ENCODE measurements at places on chromosomes 6 and 20.

DNA sequence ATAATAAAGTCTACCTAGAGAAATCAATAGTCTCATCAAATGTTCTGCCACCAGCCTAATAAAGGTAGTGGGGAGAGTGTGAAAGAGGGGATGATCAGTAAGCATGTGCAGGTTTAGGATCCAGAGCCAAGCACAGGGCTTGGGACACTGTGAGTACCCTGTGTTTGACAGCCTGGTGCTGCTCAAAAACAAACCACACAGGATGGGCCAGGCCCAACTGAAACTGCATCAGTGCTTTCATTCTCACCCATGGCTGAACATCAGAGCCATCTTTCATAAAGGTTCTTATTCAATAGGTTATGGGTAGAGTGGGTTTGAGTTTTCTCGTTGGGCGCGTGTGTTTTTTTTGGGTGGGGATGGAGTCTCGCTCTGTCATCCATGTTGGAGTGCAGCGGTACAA lies 87.3 kb upstream of the NHSL1 start:
- no peak for DNase-seq

GRCh38 chr20:39960522-39961428 lies 728.3 kb downstream of the MAFB start:
- no peak for DNase-seq

DNA sequence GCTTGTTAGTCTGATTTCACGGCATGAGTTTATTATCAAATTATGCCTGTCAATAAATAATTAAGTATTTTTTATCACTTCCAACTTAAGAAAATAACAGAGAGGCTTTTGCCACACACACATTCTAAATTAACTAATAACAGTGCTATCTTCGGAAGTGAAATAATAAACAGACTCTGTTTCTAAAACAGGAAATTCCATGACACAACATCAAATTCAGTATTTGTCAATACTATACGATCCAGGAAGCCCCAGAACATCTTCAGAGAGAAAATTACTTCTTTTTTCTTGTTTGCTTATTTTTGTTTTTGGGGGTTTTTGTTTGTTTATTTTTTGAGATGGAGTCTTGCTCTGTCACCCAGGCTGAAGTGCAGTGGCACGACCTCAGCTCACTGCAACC lies 150.7 kb upstream of the PRDM1 start:
- no peak for DNase-seq

DNA sequence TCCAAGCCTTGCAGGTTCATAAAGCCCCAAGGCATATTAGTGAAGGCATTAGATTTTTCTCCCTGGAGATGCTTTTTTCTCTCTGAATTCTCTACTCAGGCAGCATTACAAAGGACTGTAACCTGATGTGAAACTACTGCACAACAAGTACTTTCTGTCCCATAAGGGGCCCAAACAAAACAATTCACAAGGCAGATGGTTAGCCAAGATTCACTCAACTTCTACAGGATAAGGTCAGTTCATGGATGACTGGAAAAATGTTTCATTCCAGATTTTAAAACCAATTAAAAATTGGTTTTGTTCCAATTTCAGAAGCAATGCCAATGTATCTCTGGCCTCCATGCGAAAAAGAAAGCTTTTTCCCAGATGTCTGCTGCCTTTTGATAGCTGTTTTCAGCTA lies 181.8 kb downstream of the KHDC1L start:
- no peak for DNase-seq

DNA sequence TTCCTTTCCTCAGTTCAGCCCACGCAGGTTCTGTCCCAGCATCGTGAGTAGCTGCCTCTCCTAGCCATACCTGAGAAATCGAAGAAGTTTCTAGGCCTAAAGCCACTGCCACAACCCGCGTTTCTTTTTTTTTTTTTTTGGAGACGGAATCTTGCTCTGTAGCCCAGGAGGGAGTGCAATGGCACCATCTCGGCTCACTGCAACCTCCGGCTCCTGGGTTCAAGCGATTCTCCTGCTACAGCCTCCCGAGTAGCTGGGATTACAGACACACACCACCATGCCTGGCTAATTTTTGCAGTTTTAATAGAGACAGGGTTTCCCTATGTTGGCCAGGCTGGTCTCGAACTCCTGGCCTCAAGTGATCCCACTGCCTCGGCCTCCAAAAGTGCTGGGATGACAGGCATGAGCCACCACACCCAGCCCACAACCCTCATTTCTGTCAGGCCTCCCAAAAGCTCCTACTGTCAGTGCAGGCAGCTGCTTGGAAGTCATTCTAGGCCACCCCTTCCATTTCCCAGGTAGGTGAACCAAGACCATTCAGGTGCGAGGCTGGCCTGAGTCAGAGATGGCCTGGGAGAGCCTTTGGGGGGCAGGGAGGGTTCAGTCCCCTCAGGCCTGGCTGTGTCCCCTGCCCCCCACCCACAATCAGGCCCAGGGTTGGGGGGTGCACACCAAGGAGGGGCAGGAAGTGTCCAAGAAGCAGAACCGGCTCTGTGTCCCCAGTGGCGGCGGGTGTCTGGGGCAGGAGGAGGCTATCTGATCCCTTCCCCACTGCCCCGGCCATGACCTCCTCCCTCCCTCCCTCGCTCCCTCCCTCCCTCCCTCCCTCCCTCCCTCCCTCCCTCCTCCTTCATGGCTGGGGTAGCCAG lies 47.2 kb downstream of the NOL4L start:
- no peak for DNase-seq

GRCh38 chr6:70479236-70479635 lies 65.9 kb downstream of the FAM135A start:
- DNase-seq = no peak

DNA sequence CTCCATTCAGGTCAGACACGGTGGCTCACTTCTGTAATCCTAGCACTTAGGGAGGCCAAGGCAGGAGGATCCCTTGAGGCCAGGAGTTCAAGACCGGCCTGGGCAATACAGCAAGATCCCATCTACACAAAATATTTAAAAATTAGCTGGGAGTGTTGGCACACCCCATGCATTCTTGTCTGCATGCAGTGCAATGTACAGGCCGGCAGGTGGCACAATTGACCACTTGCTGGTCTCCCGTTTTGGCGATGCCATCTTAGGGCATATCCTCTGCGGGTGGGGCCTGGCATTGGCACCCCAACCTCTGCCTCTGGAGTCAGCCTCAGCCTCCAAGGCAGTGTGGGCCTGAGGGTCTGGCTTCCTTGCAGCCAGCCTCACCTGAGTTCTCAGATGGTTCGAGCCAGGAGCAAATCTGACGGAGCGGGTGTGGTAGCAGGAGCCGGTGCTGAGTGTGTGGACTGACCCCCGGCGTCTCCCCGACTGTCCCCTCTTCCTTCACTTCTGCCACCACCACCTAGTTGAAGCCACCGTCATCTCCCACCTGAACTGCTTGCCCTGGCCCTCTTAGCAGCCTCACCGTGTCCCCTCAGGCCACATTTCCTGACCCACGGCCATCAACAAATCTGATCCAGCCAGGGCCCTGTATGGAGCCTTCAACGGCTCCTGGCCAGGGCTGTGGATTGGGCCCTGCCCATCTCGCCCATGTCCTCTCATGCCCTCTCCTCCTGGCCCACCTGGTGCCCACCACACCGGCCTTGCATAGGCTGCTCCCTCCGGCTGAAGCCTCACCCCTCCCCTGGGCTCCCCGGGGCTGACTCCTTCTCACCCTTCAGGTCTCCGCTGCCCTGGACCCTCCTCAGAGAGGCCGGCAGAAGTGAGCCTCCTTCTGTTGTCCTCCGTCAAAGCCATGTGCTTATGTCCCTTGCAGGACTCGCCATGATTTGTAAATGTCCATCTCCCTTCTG lies 44.0 kb downstream of the EFCAB8 start:
- peak; percentile 57 for DNase-seq

- no peak for DNase-seq
Measured at GRCh38 chr6:34242252-34243130, 5.8 kb downstream of the HMGA1 start.

DNA sequence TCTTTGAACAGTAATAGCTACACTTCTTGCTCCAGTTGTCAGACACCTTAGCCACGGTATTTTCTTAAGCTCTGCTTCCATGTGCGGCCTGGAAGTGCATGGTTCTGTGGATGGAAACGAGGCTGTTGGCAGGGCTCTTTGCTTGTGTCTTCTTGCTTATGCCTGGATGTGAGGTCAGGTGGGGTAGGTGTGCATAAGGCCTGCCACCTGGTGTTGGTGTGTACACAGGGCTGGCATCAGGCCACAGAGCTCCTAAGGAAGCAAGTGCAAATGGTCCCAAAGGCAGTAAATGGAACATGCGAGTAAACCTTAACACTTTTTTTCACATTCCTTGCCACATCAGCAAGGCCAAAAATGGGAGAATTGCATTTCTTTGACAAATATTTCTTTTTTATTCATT lies 158.1 kb upstream of the GMDS start:
- no peak for DNase-seq

DNA sequence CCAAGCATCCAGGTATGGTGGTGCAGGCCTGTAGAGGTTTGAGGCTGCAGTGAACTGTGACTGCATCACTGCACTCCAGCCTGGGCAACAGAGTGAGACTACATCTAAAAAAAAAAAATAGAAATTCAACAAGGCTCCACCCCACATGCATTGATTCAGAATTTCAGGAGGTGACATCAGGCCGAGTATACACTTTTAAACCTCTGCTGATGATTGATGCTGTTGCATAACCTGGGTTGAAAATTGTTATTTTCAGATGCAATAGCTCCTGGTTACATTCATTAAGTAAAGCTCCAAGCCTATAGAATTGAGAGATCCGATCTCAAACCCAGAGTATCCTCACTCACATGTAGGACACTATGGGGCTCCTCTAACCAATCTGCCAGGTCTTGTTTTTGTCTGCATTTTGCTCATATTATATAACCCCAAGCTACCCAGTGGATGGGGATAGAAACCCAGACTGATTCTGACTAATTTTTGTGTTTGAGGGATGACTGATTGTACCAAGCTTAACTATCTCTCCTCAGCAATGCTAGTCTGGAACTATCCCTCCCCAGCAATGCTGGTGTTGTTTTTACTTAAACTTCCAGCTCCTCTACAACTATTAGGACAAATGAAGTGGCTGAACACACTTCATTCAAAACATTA lies 123.5 kb upstream of the PREP start:
- DNase-seq = no peak

DNA sequence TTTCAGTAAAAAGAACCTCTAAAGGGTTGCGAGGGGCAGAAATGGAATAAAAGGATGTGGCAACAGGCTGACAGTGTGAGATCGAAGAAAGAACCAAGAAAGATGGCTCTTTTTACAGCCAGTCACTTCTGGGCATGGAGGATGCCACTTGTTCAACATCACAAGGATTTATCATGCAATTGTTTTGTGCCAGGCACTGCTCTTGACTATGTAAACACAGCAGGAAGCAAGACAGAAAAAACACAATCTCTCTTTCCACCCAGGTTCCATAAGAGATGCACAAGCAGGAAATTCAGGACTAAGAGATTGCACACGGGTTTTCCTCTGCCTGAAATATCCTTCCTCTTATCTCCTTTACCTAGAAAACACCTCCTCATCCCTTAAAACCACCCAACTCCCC lies 38.0 kb downstream of the FOXA2 start:
- DNase-seq = no peak

DNA sequence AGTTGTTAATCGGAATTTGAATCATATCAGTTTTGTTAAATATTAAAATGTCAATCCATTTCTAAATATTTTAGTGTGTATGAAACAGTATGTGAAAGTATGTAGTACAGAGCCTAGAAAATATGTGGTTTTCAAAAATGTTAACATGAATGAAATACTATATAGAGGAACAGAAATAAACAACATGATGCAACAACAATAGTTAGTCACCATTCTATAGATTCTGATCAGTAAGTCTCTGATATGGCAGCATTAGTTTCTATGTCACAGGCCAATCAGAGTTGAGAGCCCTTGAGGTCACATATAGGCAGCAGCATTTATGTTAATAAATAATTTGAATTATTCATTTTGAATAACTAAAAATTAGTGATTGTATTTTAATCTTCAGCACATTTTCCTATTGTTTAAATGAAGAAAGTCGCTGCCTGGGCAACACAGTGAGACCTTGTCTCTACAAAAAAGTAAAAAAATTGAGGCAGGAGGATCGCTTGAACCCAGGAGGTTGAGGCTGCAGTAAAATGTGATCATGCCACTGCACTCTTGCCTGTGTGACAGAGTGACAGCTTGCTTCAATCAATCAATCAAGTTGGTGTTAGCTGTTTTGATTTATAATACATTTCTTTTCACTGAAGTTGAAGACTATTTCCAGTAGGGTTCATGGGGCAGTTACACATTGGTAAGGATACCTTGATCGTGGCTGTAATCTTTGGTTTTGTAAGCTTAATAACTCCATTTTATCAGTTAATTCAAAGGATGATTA lies 11.5 kb upstream of the MAP3K7 start:
- no peak for DNase-seq

DNA sequence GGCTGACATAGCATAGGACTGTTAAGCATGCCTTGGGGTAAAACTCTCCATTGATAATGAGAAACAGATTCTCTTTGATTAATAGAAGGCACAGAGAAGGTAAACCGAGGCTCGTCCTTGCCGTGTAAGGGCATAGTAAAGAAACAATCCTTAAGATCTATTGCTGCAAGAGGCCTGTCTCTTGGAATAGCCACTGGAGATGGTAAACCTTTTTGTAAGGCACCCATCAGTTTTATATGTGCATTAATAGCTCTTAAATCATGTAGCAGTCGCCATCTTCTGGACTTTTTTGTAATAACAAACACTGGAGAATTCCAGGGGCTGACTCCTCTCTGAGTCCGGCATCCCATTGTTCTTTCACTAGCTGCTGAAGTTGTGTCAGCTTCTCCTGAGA lies 8.4 kb upstream of the ABHD12 start:
- DNase-seq = no peak

- DNase-seq = no peak
Measured at GRCh38 chr20:62860391-62860923, 1.2 kb downstream of the TCFL5 start.

GRCh38 chr6:14533446-14533845 lies 415.9 kb downstream of the CD83 start:
- DNase-seq = no peak

DNA sequence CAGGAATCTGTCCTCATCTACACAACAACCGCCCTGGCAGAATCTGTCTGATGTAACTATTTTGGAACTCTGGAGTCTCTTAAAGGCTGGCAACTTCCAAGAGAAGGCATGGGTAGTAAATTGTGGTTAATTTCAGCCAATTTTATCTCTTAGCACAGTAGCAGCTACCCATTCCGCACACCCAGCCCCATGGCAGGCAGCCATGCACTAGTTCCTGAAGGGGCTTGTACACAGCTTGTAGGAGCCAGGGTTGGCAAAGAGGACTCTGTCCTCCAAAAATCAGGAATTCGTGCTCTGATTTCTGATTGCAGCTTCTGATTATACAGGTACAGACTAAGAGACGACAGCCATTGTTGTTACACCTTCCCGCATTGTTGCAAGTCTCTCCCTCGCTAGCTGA lies 155.9 kb downstream of the RNF144B start:
- DNase-seq = no peak

- DNase-seq = no peak
Measured at GRCh38 chr20:10856237-10857015, 182.6 kb upstream of the JAG1 start.

DNA sequence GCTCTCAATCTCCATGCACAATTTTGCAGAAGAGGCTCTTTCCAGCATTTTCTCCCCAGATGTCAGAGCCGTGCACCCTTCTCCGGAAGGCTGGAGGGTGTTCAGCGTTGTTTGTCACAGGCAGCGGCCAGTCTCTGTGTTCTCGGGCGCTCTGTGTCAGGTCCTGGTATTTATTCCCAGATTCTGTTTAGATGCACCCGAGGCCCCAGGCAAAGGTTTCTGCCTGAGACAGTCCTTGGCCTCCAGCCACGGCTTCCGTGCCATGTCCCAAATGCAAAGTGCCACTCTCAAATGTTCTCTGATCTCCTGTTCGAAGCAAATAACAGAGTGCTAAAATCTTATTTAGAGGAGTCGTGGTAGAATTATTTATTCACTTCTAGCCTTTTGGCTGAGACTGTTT lies 140.3 kb upstream of the AGPAT4 start:
- DNase-seq = no peak

- no peak for DNase-seq
Measured at GRCh38 chr6:36028088-36028876, 674 bp downstream of the MAPK14 start.
